Renal cortex interstitium (tissue), 15 donors: ENCODE measurements at places on chromosomes 12 and 14.

DNA sequence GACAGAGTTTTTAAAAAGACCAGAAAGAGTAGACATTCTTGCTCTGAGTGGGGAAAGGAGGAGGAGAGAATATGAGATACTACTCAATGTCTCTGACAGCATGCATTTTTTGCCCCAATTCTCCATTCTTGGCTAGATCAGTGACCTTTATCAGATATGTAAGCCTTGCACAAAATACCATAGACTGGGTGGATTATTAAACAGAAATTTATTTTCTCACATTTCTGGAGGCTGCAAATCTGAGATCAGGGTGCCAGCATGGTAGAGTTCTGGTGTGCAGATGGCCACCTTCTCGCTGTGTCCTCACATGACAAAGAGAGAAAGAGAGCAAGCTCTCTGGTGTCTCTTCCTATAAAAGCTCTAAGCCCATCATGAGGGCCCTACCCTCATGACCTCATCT lies 38.6 kb downstream of the ANKS1B start:
- no peak for DNase-seq

DNA sequence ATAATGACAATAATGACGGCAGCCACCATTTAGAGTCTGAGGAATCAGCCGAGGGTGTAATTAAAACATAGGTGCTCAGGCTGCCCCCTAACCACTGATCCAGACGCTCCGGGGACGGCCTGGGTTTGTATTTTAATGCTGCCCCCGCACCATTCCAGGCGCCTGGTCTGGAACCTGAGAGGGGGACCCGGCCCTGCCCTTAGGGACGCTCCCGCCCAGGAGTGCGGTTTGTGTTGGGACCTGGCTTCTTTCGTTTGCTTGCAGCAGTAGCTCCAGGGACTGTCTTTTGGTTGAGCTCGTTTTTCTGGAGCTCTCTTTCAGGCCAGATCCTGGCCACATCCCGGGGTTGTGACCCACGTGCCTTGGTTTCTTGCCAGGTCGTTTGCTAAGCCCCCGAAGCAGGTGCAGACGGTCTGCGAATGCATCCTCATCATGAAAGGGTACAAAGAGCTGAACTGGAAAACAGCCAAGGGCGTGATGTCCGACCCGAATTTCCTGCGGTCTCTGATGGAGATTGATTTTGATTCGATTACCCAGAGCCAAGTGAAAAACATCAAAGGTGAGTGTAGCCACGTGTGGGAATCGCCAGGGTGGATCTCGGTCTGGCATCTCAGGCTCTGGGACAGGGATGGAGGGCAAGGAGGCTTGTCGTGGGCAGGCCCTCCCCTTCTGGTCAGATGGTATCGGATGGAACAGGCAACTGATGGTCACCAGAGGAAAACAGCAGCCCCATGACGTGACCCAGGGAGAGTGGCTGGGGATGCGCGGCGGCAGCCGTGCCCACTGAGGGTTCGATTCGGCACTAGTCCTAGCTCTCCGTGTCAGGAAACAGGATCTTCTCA lies 63.5 kb downstream of the CCDC92 start:
- no peak for DNase-seq

DNA sequence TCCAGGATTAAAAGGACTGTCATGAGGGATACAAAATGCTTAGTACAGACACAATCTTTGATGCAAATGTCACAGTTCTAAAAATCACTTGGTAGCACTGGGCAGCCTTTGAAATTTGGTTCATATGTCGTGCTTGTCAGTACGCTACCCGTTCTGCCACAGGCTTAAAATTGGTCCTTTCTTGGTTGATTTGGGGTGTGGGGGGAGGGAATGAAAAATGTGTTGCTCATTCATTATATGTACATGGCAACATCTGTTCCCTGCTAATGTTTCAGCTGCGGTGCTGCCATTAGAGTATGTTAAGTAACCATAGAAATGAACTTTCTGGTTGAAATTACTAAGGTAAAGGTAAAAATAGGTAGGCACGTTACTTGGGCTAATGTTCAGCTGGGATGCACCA lies 155.4 kb upstream of the ARHGAP5 start:
- DNase-seq, result no peak

DNA sequence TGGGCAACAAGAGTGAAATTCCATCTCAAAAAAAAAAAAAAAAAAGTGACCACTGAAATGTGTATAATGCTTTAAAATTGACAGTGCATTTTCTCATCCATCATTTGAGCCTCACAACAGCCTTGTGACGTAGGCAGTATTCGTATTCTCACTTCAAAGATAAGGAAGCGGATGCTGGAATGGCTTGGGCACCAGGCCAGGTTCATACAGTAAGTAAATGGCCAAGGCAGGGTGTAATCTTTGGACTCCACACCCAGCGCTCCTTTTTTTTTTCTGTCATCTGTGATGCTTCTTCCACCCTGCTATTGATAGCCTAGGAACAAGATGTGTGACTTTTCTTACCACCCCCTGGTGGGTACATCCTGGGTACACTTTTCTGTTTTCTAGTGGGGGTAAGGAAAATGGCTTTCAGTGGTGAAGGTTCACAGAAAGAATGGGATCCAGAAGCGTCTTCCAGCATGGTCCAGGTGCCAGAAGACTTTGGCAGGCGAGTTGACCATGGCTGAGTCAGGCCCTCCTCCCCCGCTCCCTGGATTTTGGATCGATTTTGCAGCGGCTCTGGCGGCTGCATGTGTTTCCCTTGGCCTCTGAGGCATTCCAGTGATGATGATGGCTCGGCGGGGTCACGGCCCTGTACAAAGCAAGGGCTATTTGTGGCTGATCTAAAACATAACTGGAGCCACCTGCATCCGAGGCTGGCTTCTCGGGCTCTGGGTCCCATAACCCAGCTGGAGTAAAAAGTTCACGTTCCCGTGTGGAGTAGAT lies 110.6 kb downstream of the CACNA1C start:
- DNase-seq, result no peak

DNA sequence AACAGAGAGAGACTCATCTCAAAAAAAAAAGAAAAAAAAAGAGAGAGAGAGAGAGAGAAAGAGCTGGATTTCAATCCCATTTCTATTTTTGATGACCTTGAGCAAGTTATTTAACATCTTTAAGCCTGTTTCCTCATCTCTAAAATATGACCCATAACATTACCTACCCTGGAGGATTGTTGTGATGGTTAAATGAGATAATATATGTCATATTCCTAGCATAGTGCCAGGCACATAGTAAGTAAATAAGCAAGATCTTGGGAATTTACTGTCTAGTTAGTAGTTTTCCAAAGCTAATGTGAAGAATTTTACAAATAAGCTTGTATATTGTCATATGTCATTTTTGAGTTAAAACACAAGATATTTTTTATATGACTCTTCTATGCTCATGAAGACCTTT lies 236.5 kb downstream of the PHLDA1 start:
- DNase-seq, result no peak

DNA sequence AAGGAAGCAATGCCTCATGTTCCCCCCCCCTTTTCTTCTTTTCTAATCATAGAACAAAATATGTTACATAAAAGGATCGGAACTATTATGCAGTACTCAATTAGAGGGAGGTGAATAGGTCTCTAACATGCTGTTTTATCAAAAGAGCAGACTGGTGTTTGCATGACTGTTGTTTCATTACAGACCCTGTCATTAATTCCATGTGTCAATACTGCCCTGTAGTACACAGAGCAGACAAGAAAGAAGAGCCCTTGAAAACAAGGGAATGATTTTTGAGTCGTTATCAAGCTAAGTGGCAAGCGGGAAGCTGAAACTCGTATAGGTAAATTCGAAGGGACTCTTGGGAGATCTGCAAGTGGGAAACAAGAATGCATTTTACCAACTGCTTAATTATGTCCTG lies 76.9 kb upstream of the TMEM263 start:
- DNase-seq, result no peak

DNA sequence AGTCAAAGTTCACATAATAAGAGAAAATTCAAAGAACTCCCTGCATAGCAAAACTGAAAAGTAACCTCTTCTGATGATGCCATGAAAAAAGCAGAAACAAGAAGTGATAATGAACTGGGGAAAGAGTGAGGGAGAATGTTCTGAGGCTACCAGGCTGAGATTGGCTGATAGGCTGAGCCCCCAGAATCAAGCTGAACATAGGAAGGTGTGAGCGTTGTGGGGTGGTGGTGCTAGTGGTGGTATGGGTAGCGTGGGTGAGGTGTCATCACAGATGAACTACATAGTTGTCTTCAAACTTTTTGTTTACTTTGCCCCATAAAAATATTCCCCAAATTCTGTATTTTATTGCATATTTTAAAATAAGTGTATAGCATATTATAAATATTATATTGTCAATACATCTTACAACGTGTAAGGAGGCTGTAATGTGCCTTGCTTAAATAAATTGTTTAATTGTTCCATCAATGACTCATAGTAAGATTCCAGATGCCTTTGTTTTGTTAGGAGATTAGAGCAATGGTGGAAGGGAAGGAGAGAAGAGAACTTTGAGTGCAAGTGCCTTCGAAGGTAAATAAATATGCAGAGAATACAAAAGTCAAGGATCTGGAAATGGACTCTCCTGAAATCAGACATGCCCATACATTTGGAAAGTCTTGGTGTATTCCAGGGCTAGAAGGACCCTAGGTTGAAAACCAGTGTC lies 15.8 kb upstream of the CFAP54 start:
- DNase-seq, result no peak

GRCh38 chr12:67693894-67694293 lies 45.3 kb downstream of the DYRK2 start:
- DNase-seq, result no peak

DNA sequence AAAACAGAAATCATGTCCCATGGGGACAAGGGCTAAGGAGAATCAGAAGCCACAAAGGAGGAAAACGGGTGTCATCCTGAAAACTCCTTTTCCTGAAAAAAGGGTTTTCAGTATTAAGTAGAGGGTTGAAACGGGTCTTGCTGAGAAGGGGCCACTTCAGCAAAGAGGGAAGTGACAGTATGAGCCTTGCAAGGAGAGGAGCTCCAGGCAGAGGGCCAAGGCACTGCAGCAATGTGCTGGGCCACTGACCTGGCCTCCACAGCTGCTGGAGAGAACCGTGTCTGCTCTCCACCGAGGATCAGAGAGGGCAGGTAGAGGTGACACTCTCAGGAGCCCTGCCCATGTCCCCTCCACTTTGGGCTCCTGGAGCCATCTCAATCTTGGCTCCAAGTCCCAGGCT lies 103.3 kb downstream of the NCOR2 start:
- no peak for DNase-seq

- DNase-seq, result no peak
These were observed 148.0 kb downstream of the FUT8 start for GRCh38 chr14:65560340-65561027.

DNA sequence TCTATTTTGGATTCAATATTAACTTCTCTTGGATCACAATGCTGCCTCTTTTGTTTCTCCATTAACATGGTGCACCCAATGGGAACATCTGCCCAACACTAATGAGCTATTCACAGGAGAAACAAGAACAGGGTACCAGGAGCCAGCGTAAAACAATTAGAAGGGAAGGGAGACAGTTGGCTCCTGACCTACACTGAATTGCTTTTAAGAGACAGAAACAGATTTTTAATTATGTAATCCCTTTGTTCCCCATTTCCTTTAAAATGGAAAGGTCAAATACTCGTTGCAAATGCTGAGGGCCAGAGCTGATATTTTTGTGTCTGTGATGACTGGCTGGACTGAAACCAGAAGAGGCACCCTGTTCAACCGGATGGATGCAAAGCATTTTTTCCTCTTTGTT lies 108.3 kb downstream of the SEC23A start:
- no peak for DNase-seq

DNA sequence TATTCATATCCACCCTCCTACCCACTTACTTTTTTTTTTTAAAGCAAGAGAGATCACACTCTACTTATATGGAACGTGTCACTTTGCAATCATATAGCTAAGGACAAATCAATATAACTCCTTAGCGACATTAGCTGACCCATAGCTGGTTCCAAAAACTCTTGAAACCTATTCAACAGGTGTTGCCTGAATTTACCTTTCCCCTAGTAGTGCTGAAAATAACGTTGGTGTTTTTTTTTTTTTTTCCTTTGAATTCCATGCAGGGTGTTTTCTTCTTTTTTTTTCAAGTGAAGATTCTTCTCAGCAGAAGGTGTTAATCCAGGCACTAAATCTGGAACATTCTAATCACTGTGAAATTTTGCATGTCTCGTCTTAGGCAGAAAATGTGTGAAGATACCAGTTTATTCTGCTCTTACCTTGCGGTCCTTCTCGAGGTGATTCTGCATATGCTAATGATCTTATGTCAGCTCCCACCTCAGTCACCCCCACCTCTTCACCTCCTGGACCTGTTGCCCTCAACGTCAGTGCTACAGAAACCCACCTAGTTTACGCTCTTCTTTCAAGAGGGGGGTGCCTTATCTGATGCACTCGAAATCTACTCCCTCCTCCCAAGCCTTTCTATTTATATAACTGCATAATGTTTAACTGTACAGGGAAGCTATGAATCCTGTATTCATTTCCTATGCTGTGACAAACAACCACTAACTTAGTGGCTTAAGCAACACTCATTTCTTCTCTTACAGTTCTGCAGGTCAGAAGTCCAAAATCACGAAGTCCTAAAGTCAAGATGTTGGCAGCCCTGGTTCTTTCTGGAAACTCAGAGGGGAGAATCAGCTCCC lies 7.1 kb upstream of the VPS37B start:
- DNase-seq, result no peak

DNA sequence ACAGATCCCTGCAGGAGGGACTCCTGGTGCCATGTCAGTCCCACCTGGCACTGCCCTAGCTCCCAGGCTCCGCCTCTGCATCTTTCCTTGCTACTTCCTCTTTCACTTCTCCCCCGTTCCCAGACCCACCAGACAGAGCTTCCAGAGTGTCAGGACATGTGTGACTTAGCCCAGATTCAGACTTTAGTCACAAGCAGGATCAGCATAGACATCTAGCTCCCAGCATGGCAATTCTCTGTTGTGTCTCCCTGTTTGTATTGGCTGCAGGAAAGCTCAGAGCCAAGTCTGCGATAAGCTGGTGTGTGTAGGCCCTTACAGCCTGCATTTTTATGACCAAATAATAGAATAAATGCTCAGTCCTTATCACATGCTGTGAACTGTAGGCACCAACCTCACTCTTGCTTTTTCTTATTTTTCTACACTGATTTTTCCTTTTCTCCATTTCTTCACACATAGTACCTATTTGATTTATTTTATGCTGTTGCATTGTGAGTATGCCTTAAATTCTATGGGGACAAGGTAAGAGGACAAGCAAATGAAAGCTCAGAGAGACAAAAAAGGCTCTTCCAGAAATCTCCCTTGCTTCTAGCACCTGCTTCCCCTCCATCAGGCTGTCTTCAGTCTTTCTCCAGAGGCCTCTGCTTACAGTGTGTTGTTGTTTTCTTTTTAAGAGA lies 5.9 kb downstream of the DHRS2 start:
- DNase-seq, result no peak
